ENCODE measurements at places on chromosomes 4 and X. TPM values are rescaled to one million over a fixed set of nuclear protein-coding genes. Genes with fewer than 3 reads are reported as not detected.

FAAH2 gene
- 5.5 TPM for total RNA-seq

C4orf50 gene
- 0.43 TPM for total RNA-seq

DNA sequence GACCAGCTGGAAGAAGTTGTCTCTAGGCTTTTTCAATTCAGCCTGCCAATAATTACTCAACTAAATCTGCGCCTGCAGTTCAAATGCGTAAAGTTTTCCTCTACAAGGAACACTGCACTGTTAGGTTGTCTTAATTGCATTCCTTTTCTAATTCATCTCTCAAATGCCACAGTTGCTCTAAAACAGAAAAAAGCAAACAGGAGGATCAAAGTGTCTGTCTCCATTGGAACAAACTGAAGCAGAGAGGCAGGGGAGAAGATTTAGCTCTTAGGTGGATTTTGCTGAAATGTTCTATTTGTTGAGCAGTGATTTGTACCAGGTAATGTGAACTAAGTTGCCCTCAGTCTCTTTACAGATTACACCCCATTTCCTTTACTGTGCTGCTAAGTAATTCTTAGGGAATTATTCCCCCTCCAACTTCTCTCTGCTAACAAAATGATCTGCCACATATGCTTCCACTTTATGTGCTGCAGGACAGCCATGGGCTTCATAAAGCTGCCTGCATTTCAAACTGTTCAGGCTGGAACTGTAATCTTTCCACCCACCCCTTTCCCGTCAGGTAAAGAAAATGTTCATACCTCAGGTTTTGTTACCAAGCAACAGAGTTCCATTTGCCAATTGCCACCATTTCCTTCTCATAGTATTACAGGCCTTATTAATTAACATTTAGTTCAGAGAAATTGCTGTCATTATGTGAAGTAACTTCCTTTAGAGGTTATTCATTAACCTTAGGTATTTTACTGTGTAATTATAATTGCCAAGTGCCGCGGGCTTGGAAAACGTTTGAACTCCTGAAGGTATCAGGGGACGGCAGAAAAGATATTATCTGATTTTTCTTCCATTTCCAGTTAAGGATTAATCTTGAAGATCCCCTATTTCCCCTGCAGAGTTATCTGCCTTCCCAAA is 149.3 kb downstream of the SPRY1 start:
- no peak for DNase-seq

- no peak for DNase-seq
Measured at GRCh38 chr4:26317766-26318165, 3.0 kb upstream of the RBPJ start.

- no peak for DNase-seq
Measured at GRCh38 chr4:140222171-140222570, 68.2 kb upstream of the MAML3 start.

Measured in activated naive CD8-positive, alpha-beta T cell treated with anti-CD3 and anti-CD28 coated beads, Interleukin-2, amount 10 ng/mL, durations not matched to agents 7 days and 5 days (primary cell).